ENCODE measurements at places on chromosomes 5 and 9.

- no peak for DNase-seq
Measured at GRCh38 chr9:86794391-86795046, 152.8 kb downstream of the GAS1 start.

GRCh38 chr5:83368319-83368718 lies 103.2 kb upstream of the VCAN start:
- DNase-seq: no peak

GRCh38 chr5:43571237-43571636 lies 14.4 kb upstream of the PAIP1 start:
- no peak for DNase-seq

DNA sequence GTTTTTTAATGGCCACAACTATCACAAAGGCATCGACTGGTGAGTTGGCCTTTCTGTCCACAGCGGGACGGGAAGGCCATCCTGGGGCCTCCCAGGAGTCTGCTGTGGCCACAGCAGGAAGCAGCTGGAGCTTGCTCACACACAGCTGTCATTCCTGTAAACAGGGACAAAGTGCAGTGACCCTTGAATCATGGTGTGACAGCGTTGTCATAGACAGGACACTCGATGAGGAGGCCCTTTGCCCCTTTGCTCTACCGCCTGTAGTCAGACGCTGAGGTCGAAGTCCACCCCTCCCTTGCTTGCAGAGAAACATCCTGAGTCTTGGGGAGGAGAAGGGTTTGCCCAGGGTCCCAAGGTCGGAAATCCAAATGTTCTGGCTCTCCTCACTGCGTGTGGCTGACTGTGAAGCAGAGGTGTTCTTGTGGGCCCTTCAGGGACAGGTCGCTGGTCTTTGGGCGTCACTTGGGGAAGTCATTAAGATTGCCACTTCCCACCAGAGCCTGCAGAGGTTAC lies 35.1 kb downstream of the NDST1 start:
- no peak for DNase-seq

GRCh38 chr5:93303291-93303691 lies 277.7 kb downstream of the NR2F1-AS1 start:
- DNase-seq: no peak

DNA sequence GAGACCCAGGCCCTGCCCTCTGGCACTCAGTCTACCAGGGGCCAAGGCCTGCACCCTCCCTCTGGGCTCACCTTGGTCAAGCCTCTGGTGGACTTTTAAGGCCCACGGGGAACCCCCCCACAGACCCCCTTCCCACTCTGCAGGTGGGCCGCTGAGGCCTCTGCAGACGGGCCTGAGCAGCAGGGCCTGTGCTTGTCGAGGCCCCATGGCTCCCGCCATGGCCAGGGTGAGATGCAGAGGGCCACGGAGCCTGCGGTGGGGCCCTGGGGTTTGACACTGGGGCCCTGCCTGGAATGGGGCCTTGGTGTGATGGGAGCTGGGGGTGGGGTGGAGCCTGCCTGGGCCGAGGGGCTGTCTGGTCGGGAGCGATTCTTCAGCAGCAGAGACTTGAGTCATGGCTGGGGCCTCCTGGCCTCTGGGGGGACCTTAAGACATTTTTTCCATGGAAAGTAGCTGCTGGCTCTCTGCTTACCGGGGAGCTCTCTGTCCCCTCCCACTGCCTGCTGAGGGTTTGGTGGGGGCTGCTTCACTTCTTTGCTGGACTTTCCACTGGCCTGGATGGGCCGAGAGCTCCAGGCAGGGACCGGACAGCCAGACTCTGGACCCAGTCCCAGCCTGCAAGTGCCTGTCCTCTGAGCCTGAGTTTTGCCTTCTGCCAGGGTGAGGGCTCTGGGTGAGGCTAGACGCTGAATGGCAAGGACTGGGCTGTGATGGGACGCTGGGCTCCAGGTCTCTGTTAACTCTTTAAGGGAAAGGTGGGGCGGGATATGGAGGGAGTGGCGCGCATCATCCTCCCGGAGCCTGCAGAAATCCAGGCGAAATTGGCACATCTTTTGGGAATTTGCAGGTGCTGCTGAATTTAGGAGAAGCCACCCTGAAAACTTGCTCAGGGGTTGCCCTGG lies 132.2 kb downstream of the RXRA start:
- DNase-seq: no peak

GRCh38 chr5:13941468-13941867 lies 3.0 kb downstream of the DNAH5 start:
- DNase-seq: no peak

- no peak for DNase-seq
Measured at GRCh38 chr5:181280251-181280762, 19.4 kb upstream of the TRIM52 start.

DNA sequence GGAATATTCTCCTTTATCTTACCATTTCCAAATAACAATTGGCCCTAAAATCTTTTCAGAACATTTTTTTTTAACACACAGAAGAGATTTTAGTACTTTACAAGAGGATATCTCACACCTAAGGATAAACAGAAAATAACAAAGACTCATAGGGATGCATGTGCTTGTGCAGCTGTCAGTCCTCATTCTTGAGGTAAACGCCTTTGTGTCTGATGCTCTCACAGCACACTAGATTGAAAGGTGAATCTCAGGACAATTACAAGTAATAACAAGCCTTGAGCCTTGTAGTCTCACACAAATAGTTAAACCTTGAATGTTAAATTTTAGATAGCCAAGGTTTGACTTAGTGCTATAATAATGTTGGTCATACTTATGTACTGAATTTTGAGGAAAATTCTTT lies 439.2 kb downstream of the PTPRD start:
- DNase-seq: no peak

- no peak for DNase-seq
Measured at GRCh38 chr9:109912726-109913460, 132.9 kb downstream of the PALM2AKAP2 start.

GRCh38 chr5:94103514-94104245 lies 362.3 kb upstream of the POU5F2 start:
- no peak for DNase-seq

All from stimulated activated CD8-positive, alpha-beta memory T cell treated with anti-CD3 and anti-CD28 coated beads, Interleukin-2, amount 100 ng/mL, for 48 hours (primary cell).